Vagina (tissue), 2 donors: ENCODE measurements at places on chromosomes 4 and X. TPM values are rescaled to one million over a fixed set of nuclear protein-coding genes. Genes with fewer than 3 reads are reported as not detected.

The EREG gene
- 1.2 TPM for total RNA-seq

- no peak for DNase-seq
Observed at GRCh38 chrX:120224388-120224787, 26.2 kb upstream of the ZBTB33 start.

- DNase-seq, result no peak
Observed at GRCh38 chr4:31080887-31081286, 360.7 kb downstream of the PCDH7 start.

The PHKA2 gene
- total RNA-seq, result 29.5 TPM

DNA sequence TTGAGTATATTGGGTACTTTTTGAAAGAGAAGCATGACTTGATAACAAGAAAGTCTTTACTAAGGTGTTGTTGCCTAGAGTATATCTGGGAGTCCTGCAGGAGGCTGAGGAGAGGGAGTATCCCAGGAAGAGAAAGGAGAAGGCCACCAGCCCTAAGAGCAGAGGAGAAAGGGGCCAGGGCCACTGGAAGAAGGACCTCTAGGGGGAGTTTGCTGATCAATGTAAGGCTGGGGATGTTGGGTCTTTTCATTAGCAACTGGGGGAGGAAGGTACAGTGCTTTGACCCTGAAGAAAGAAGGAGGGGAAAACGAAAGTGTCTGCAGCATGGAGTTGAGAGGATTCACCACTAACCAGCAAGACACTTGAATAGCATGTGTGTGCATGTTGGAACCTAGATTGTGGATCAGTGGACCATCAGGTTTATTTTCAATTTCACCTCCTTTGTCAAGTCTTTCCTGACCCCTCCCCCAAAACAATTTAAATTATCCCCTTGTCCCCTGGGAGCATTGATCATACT is 4.5 kb downstream of the SMIM9 start:
- no peak for DNase-seq

The CT45A6 gene
- total RNA-seq, result not detected

The TAF7L gene
- total RNA-seq, result 2.5 TPM

DNA sequence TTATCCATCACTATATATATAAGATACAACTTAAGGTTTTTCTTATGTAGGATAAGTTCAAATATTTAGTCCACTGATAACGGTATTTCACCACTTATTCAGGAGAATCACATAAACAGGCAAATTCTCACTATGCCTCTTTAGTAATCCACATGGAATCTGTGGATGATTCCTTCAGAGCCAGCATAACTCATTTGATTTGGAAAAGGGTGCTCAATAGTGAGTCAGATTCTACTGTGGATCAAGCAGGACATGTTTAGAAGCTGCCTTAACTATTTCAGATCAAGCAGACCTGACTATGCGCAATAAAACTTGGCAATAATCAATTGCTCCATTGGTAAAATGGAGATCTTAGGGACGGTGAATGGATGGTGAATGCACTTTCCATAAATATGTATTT is 184.1 kb downstream of the CBR4 start:
- no peak for DNase-seq

DNA sequence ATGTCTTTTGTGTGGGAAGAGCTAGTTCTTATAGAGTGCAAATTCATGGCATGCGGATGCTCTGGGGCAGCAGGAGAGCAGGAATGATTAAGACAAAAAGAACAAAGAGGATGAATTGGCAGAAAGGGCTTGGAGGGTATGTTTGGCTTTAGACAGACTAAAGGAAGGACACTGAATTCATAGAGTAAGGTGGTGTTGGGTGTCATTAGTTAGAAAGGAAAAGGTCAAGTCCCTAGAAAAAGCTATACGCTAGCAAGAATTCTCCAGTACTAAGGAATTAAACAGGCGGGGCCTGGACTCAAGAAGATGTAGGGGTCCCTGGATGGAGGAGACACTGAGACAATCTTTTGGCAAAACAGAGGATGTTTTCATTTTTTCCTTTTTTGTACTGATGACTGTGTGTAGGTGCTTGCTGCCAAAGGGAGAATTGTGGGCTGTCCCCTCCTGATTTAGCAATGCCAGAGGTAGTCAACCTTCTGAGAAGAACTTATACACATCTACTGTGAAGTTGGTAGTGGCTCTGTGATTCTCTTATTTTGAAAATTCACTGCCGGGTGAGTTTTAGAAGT is 391.0 kb downstream of the SPRY1 start:
- DNase-seq, result no peak

DNA sequence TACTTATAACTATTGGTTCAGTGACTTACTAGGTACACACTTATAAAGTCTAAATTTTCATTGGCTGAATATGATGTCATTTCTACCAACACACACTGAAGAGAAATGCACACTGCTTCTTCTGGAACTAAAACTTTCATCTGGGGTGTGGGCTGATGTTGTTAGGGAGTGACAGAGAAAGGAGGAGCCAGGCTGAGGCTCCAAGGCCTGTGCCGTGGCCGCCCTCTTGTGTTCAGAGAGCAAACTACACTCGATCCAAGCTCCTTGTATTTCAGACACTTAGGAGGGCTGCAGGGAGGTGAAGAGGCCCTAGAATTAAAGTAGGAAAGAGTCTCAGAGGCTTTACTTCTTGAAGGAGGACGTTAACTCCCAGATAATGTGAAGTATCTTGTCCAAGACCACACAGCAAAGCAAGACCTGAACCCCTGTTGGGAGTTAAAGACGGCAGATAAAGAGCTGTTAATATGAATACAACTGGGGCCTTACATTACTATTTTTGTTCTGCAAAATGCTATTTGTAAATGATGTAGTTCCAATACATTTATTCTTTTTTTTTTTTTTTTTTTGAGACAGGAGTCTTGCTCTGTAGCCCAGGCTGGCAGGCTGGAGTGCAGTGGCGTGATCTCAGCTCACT is 137.5 kb downstream of the AFAP1 start:
- DNase-seq, result no peak
